ENCODE measurements at places on chromosomes 2 and 18.

GRCh38 chr18:74139888-74140287, 7.7 kb downstream of the FBXO15 start:
- DNase-seq: no peak

GRCh38 chr2:219230059-219230540, 494 bp downstream of the ANKZF1 start:
- DNase-seq: no peak

DNA sequence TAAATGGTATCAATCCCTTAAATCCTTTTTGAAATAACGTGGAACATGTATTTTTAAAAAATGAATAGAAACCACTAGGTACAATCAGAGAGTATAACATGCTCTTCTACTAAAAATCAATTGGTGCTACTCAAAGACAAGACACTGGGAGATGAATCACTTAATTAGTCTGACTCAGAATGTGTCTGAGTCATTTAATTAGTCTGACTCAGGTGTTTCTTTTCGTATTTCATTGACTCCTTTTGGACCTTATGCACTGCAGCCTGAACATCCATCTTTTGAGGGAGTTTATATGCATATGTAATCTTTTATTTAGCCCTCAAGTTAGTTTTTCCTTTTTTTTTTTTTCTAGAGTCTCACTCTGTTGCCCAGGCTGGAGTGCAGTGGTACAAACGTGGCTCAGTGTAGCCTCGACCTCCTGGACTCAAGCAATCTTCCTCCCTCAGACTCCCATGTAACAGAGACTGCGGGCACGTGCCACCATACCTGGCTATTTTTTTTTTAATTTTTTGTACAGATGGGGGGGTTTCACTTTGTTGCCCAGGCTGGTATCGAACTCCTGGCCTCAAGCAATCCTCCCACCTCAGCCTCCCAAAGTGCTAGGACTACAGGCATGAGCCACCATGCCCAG, 26.5 kb downstream of the PPP4R3B start:
- DNase-seq: peak; percentile 88

DNA sequence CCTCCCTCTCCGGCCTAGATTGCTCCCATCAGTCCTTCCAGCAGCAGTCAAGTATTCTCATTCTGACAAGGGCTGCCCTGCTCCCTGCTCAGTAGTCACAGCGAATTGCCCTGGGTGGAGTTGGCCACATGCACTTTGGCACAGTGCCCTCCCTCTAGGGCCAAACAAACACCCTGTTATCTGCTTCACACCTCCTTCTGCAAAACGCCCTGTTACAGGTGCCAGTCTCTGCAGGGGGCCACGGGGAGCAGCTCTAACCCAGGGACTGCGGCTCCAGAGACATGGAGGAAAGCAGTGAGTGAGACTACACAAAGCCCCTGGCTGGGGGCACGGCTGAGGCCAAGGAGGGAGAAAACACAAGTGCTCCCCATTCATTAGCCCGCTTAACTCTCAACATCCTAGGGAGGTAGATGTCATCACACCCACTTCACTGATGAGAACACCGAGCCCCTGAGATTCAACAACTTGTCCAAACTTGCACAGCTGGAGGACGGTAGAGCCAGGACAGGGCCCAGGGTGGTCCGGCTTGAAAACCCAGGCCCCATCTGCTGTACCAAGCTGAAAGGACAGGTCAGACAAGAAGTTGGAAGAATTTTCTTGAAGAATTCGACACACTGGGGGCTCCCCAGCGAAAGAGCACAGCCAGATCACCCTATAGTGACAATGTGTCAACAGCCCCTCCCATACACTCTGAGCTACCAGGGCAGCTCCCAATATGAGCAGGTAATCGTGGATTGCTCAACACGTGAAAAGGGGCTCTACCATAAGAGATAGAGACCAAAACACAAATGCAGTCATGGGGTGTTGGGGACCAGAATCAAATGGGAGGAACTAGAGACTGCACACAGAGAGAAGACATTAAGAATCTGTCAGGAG, 8.7 kb upstream of the TFCP2L1 start:
- DNase-seq: no peak

DNA sequence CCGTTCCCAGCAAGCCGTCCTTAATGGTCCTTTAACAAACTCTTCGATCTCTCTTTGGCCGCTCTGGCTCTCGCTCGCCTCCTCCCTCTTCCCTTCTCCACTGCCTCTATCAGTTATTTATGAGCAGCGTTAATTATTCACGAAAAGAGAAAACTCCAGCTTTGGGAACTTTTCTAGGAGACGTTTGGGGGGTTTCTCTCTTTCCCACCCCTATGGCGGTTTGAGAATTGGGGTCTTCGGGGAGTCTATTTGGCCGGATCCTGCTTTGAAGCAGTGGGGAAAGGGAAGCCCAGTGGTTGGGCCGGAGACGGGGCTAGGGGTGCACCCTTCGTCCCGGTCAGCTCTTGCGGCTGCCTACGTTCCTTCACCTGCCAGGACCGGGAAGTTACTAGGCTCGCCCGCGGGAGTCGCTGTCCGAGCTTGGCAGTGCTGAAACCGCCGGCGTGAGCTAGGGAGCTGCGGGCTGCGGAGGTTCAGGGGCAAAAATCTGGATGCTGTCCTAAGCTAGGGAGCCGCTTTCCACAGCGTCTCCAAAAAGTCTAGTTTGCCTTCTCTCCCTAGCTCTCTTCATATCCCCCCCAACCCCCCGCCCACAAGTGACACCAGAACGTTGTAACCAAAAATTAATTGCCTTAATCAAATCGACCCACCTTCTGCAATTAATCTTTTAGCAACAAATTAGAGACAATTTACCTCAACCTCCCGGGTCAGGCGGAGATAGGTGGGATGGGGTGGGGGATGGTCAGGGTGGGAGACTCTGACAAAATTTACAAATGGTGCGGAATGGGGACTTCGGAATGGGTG, 8.9 kb upstream of the SKOR2 start:
- no peak for DNase-seq

- DNase-seq: no peak
Observed at GRCh38 chr18:6763524-6763923, 34.0 kb downstream of the ARHGAP28 start.

DNA sequence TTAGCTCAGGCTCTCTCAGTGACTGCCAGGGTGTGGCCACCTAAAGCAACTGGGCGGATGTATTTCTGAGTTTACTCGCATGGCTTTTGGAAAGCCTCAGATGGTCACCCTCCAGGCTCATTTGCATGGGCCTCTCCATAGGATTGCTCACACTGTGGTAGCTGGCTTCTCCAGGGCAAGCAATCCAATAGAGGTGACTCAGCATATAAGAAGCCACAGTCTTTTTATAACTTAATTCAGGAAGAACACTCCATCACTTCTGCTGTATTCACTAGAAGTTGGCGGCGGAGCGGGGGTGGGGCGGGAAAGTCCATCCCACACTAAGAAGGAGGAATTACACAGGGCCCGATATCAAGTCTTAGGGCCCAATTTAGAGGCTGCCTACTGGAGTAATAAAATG, 3.6 kb upstream of the DOK6 start:
- DNase-seq: no peak

DNA sequence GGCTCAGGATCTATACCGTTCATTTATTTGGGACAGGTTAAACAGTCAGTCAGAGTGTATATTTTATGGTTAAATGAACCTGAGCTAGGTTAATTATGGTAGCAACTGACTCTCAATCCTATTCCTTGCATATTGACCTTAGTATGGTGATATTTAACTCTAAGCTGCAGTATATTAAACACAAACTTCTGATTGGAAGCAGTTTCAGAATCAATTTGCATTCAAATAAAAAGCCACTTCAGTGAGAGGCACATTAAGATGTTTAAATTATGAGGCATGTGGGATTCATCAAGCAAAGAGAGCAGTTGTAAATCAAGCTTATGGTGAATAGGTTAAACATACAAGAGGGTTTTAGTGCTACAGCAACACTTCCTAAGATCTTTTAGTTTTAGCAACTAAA, 40.4 kb downstream of the FRZB start:
- DNase-seq: no peak

- DNase-seq: no peak
Observed at GRCh38 chr2:8693157-8693821, 11.4 kb downstream of the ID2 start.

- DNase-seq: no peak
Observed at GRCh38 chr2:180523621-180524340, 456.6 kb upstream of the UBE2E3 start.

- no peak for DNase-seq
Observed at GRCh38 chr2:176142281-176142680, 9.1 kb upstream of the HOXD4 start.

- no peak for DNase-seq
Observed at GRCh38 chr2:239268549-239268948, 132.3 kb downstream of the HDAC4 start.

GRCh38 chr2:62197011-62197924, 1.4 kb downstream of the B3GNT2 start:
- no peak for DNase-seq

- DNase-seq: no peak
Observed at GRCh38 chr2:38026846-38027245, 49.1 kb downstream of the CYP1B1 start.

- no peak for DNase-seq
Observed at GRCh38 chr2:160206436-160206835, 6.4 kb upstream of the ITGB6 start.

- DNase-seq: no peak
Observed at GRCh38 chr18:30999887-31000628, 42.5 kb downstream of the DSC3 start.

- DNase-seq: no peak
Observed at GRCh38 chr2:124476291-124476690, 451.2 kb downstream of the CNTNAP5 start.

GRCh38 chr18:74040459-74041332, 106.9 kb downstream of the FBXO15 start:
- DNase-seq: no peak

GRCh38 chr2:223797811-223798721, 39.3 kb downstream of the AP1S3 start:
- no peak for DNase-seq

- no peak for DNase-seq
Observed at GRCh38 chr2:5751873-5752482, 59.8 kb downstream of the SOX11 start.

DNA sequence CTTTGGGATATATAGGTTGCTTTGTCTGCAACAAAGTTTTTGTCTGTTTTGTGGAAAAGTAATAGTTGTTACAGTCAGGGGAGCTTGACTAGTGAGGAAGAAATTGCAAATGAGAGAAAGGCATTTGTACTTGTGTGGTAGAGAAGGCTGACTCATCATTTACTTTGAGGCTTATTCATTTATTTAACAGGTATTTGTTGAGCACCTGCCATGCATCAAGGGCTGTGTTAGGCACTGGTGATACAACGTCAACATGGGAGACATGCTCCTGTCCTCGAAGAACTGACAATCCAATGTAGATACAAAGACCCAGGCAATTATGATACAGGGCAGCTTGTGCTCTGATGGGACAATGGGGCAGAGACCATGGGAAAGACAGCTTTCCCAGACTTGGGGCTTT, 79.5 kb downstream of the UPP2 start:
- no peak for DNase-seq

DNA sequence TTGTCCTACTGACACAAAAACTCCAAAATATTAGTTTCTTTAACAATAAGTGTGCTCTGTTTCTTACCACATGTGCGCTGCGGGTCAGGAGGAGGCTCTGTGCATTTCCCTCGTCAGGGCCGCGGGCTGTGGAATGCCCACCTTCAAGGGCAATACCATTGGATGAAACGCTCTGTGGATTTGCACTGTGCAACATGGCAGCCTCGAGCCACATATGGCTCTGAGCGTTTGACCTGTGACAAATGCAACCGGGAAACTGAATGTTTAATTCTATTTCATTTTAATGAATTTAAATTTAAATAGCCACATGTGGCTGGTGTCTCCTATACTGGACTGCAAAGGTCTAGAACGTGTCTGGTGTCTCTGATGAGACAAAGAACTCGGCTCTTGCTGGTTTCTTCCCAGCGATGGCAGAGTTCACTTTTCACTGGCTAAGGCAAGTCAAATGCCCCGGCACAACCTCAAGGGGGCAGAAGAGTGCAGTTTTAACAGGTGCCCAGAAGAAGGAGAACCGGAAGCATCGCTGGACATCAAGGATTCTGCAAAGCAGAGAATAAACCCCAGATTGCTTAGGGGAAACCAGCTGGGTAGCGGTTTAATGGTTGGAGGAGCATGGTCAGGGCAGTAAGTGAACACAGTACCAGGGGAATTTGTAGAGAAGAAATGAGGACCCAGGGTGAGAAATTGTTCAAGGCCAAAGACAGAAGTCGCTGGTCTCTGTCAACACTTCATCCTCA, 37.0 kb upstream of the TMEM18 start:
- peak; percentile 52 for DNase-seq

- DNase-seq: no peak
Observed at GRCh38 chr2:75324141-75324540, 124.8 kb upstream of the TACR1 start.

DNA sequence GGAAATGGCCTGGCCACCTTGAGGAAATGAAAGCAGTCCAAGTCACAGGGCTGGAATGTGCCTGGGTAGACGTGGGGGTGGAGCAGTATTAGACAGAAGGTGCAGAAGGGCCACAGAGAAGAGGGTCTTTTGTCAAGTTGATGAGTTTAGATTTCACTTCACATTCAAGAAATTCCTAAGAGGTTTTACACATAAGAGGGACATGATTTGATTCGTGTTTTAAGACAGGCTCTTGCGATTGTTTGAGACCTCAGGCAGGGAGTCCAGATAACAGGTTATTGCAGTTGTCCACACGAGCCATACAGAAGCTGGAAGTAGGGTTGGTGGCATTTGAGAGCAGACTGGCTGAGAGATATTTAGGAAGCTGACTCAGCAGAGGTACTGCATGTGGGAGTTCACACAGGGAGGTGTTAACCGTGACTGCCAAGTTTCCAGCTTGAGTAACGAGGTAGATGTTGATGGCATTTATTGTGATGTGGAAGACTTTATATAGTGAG, 64.6 kb downstream of the NEB start:
- no peak for DNase-seq

DNA sequence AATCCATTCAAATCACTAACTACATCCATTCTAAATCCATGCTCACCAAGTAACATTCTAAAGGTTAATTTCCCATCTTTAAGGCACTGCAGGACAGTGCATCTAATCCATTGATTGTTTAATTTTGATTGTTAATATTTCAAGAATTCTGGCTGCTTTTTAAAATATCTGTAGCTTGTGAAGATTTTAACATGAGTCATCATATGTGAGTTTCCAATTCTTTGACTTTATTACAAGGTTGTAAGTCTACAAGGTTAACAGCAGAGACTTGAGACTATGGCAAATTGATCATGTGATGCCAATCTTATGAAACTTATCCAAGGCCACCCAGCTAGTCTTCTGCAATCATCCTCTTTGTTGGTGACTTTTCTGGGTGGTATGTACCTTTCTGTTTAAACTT, 349.2 kb upstream of the ZC3H15 start:
- DNase-seq: no peak

DNA sequence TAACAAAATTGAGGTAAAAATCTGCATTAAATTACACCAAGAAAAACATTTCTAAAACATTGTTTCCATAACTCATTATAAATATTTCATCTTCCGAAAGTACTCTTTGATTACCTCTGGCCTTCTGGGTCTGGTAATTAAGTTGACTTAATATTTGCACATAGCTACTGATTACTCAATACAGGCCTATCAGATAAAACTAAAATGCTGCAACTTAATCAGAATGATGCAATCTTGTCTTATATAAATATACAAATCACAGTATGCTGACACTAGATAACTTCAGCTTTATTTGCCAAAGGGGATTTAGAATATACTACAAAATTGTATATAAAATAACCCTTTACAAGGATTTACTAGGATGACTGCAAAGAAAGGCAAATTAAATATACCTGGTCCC, 49.3 kb downstream of the SLC35F5 start:
- DNase-seq: no peak

- peak; percentile 54 for DNase-seq
Observed at GRCh38 chr2:76599732-76600368, 889.1 kb upstream of the GCFC2 start.
